ENCODE measurements at places on chromosomes 11 and 22. TPM values are rescaled to one million over a fixed set of nuclear protein-coding genes. Genes with fewer than 3 reads are reported as not detected.

The PIK3IP1 gene
- 12.9 TPM for total RNA-seq

The GAB4 gene
- not detected for total RNA-seq

The APOA5 gene
- total RNA-seq, result not detected

The KLHL35 gene
- total RNA-seq, result 1.4 TPM

The CSNK2A3 gene
- total RNA-seq, result 2.9 TPM

The LAYN gene
- total RNA-seq, result 7.7 TPM

The RIMBP3B gene
- total RNA-seq, result under 0.01 TPM

The OR4A16 gene
- total RNA-seq, result not detected

The INPPL1 gene
- total RNA-seq, result 43.4 TPM

The NEFH gene
- total RNA-seq, result 0.37 TPM

The XKR3 gene
- not detected for total RNA-seq

The TREH gene
- total RNA-seq, result not detected

The MYO18B gene
- total RNA-seq, result not detected

The CDC42BPG gene
- under 0.01 TPM for total RNA-seq

The CDC42EP2 gene
- 49.6 TPM for total RNA-seq

The FAM111B gene
- 15.2 TPM for total RNA-seq

The OR52I1 gene
- not detected for total RNA-seq

The TMEM184B gene
- total RNA-seq, result 21.3 TPM

All from subcutaneous preadipocyte (primary cell).